ENCODE measurements at places on chromosomes 13 and 19.

- H3K36me3 ChIP-seq: no peaks in the 10 kb centered on the region
- no peak for DNase-seq
- H3K4me3 ChIP-seq: no peak overlapping the region
- H3K4me1 ChIP-seq: peaks cover 7% of the 10 kb centered on the region
Measured at GRCh38 chr13:83878691-83879430, 3.4 kb downstream of the SLITRK1 start.

DNA sequence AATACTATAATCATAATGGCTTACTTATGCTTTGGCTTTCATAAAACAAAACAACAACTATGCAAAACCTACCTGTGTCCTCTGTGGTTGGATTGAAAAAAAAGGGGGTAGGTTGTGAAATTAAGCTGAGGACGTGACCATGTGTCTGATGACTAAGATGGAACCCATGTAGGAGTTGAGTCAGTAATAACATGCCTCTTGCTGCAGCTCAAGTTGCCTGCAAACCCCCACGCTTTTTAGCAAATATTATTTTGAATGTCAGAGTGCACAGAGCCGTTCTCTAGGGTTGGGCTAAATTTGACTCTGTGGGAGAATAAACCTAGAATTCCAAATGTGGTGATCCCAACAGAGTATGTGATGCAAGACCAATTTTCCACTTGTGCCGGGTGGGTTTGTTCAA lies 209.3 kb downstream of the KCNRG start:
- DNase-seq: no peak
- H3K4me3 ChIP-seq: no peak overlapping the region
- H3K27ac ChIP-seq: no peak overlapping the region
- H3K27me3 ChIP-seq: no peaks in the 10 kb centered on the region
- H3K4me1 ChIP-seq: peaks cover 19% of the 10 kb centered on the region
- H3K36me3 ChIP-seq: no peaks in the 10 kb centered on the region

- DNase-seq: no peak
- H3K36me3 ChIP-seq: no peaks in the 10 kb centered on the region
- H3K27me3 ChIP-seq: peaks cover 58% of the 10 kb centered on the region
- H3K4me1 ChIP-seq: no peaks in the 10 kb centered on the region
- no peak overlapping the region for H3K4me3 ChIP-seq
Measured at GRCh38 chr13:112346173-112346898, 29.8 kb upstream of the SPACA7 start.

GRCh38 chr19:45742969-45743368 lies 9.7 kb downstream of the MEIOSIN start:
- peaks cover 19% of the 10 kb centered on the region for H3K27me3 ChIP-seq
- H3K4me1 ChIP-seq: no peaks in the 10 kb centered on the region
- H3K4me3 ChIP-seq: no peak overlapping the region
- DNase-seq: no peak
- no peaks in the 10 kb centered on the region for H3K36me3 ChIP-seq
- H3K27ac ChIP-seq: no peak overlapping the region

- DNase-seq: no peak
- no peaks in the 10 kb centered on the region for H3K36me3 ChIP-seq
- H3K4me3 ChIP-seq: no peak overlapping the region
- H3K4me1 ChIP-seq: no peaks in the 10 kb centered on the region
- H3K27ac ChIP-seq: no peak overlapping the region
Measured at GRCh38 chr19:32186542-32187330, 158.7 kb upstream of the ZNF507 start.

DNA sequence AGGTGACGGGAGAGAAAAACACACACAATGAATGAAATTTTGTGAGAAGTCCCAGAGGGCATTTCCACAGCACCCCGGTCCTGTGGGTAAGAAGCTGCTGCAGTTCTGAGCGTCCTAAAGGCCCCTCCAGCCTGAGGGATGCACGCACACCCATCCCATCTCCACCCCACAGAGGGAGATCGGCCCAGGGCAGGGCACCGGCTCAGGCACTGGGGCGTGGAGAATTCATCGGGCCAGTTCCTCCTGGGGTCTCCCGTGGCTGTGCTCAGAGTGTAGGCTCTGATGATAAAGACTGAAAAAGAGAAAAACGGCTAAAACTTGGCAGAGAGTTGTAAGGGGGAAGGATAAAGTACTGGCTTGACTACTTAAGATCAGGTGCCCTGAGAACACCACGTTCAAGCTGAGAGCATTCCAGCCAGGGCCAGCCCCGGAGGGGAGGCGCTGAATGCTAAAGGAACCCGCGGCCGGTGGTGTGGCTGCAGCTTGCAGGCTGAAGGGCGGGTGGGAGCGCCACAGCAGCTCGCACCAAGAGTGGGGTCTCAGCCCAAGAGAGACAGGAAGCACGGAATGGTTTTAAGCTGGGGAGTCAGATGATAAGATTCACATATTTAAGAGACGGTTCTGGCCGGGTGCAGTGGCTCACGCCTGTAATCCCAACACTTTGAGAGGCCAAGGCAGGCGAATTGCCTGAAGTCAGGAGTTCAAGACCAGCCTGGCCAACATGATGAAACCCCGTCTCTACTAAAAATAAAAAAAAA lies 121.9 kb upstream of the SPACA7 start:
- no peaks in the 10 kb centered on the region for H3K36me3 ChIP-seq
- no peak overlapping the region for H3K27ac ChIP-seq
- no peaks in the 10 kb centered on the region for H3K4me1 ChIP-seq

DNA sequence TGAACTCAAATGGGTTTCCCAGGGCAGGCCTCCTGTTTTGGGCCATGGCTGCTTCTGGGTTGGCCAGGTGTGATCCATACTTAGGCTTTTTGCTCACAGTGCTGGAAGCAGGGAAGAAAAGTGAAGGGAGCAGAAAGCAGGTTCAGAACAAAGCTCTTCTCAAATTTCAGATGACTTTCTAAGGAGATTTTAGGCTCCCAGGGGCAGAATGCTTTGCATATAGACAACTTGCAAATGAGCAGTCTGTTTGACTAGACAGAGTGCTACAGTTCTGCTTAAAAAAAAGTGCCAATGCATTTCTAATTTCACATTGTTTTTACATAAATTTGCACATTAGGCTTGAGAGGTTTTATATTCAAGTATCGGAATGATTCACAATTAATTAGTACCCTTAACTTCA lies 2.6 kb upstream of the SLC10A2 start:
- H3K27me3 ChIP-seq: no peaks in the 10 kb centered on the region
- H3K36me3 ChIP-seq: no peaks in the 10 kb centered on the region
- H3K4me1 ChIP-seq: no peaks in the 10 kb centered on the region
- no peak overlapping the region for H3K27ac ChIP-seq

DNA sequence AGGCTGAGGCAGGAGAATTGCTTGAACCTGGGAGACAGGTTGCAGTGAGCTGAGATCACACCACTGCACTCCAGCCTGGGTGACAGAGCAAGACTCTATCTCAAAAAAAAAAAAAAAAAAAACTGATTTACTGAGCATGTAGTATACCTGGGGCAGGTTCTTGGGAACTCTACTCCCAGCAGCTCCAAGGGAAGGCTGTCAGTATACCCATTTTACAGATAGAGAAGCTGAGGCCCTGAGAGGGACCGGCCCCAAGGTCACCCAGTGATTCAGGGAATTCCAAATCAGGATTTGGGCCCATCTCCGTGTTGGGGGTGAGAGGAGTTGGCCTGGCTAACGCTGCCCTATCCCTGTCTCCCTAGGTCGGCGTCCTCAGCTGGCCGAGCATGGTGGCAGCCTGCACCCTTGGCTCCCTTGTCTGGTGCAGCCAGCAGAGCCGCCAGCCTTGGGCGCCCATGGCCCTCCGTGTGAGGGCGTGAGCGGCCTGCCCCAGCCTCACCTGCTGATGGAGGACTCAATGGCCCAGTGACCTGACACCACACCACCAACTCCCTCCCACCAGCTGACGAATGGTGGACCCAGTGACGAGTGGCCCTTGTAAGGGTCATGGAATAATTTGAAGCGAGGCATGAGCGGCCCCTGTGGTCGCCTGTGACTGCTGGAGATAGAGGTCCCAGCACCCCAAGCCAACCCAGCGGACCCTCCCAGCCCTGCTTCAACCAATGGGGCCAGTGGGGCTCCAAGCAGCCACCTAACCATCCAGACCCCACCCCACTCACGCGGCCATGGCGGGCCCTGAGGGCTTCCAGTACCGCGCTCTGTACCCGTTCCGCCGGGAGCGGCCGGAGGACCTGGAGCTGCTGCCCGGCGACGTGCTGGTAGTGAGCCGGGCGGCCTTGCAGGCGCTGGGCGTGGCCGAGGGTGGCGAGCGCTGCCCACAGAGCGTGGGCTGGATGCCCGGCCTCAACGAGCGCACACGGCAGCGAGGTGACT lies 2.4 kb downstream of the PIK3R2 start:
- H3K4me3 ChIP-seq: no peak overlapping the region
- peaks cover 10% of the 10 kb centered on the region for H3K36me3 ChIP-seq
- H3K27ac ChIP-seq: no peak overlapping the region

- peaks cover 18% of the 10 kb centered on the region for H3K4me1 ChIP-seq
- H3K4me3 ChIP-seq: no peak overlapping the region
Measured at GRCh38 chr19:11890634-11891033, 3.1 kb downstream of the ZNF69 start.

DNA sequence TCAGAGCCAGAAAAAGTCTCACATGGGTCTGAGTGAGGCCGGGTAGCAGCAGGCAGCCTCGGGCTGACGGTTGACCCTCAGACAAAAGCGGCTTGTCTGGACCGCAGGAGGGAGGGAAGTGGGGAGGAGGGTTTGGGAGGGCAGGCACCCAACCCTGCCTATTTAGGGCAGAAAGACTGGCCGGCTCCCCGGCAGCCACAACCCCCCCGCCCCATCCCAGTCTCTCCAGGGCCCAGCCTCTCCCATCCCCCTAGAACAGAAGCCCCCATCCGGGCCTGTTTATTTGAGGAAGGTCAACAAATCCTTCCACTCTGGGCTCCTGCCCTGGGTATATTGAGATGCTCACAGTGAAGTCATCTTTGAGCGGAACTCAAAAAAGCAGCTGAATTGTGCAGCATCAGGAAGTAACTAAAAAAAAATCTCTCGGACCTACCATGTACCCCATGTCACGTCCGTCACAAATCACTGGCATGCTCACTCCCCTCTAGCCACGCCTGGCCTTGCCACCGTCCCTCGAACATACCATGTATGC lies 6.3 kb downstream of the DACT3 start:
- H3K36me3 ChIP-seq: no peaks in the 10 kb centered on the region
- peak overlapping the region; percentile 64 for H3K27ac ChIP-seq
- DNase-seq: no peak
- no peak overlapping the region for H3K4me3 ChIP-seq
- peaks cover 4% of the 10 kb centered on the region for H3K4me1 ChIP-seq

GRCh38 chr19:47273313-47274070 lies 1.2 kb upstream of the INAFM1 start:
- no peaks in the 10 kb centered on the region for H3K27me3 ChIP-seq
- peak overlapping the region; percentile 98 for H3K27ac ChIP-seq
- peaks cover 44% of the 10 kb centered on the region for H3K4me1 ChIP-seq
- peak overlapping the region; percentile 80 for H3K4me3 ChIP-seq
- peaks cover 34% of the 10 kb centered on the region for H3K36me3 ChIP-seq

DNA sequence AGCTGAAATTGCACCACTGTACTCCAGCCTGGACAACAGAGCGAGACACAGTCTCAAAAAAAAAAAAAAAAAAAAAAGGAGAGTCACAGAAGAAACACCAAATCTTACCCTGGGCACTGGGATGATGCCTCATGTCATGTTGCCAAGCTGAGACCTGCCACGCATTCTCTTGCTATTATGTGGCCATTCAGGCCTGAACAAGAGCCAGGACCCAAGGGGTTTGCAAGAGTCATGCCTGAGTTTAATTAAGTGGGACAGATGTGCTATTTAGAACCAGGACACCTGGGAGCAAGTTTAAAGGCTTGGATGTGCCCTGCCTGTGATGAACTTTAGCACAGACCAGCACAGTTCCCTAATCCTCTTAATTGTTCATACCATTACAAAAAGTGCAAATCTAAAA lies 9.8 kb downstream of the PNMA8A start:
- no peaks in the 10 kb centered on the region for H3K27me3 ChIP-seq
- no peak overlapping the region for H3K4me3 ChIP-seq
- no peak overlapping the region for H3K27ac ChIP-seq
- H3K4me1 ChIP-seq: no peaks in the 10 kb centered on the region
- no peak for DNase-seq

GRCh38 chr19:271856-272255 lies 19.3 kb downstream of the PLPP2 start:
- H3K27me3 ChIP-seq: peaks cover 39% of the 10 kb centered on the region
- no peaks in the 10 kb centered on the region for H3K36me3 ChIP-seq
- H3K4me3 ChIP-seq: no peak overlapping the region
- H3K4me1 ChIP-seq: peaks cover 7% of the 10 kb centered on the region
- no peak for DNase-seq
- no peak overlapping the region for H3K27ac ChIP-seq

GRCh38 chr19:3383121-3383722 lies 16.8 kb downstream of the NFIC start:
- no peak overlapping the region for H3K4me3 ChIP-seq
- no peaks in the 10 kb centered on the region for H3K36me3 ChIP-seq
- H3K27ac ChIP-seq: peak overlapping the region; percentile 80
- H3K27me3 ChIP-seq: no peaks in the 10 kb centered on the region
- DNase-seq: no peak

GRCh38 chr13:95641291-95642027 lies 3.0 kb downstream of the DZIP1 start:
- no peak for DNase-seq
- H3K4me3 ChIP-seq: peak overlapping the region; percentile 73
- H3K36me3 ChIP-seq: peaks cover 7% of the 10 kb centered on the region

- H3K27ac ChIP-seq: no peak overlapping the region
- H3K4me1 ChIP-seq: no peaks in the 10 kb centered on the region
- no peaks in the 10 kb centered on the region for H3K27me3 ChIP-seq
- H3K36me3 ChIP-seq: no peaks in the 10 kb centered on the region
Measured at GRCh38 chr13:38824342-38824741, 137.5 kb downstream of the FREM2 start.

DNA sequence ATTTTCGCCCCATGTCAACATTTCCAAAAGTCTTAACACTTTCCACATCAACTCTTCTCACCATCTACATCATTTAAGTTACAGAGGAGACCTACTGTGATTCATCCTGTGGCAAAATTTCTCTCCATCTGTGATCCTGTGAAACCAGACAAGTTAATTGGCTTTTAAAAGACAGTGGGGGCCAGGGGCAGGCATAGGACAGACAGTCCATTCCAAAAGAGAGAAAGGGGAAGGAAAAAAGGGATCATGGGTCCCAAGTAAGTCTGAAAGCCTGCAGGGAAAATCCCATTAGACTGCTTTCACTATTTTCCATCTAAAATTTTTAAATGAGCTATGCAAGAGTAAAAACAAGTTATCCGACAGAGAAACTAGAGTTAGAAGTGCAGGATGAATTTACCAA lies 121.0 kb downstream of the MRPL57 start:
- H3K27ac ChIP-seq: peak overlapping the region; percentile 71
- peaks cover 25% of the 10 kb centered on the region for H3K4me1 ChIP-seq
- DNase-seq: no peak
- peak overlapping the region; percentile 81 for H3K4me3 ChIP-seq
- H3K27me3 ChIP-seq: no peaks in the 10 kb centered on the region

GRCh38 chr13:45847554-45848224 lies 3.9 kb downstream of the SIAH3 start:
- DNase-seq: peak; percentile 22
- H3K27me3 ChIP-seq: peaks cover 32% of the 10 kb centered on the region
- no peak overlapping the region for H3K4me3 ChIP-seq
- H3K4me1 ChIP-seq: peaks cover 13% of the 10 kb centered on the region

All from heart right ventricle (tissue), 16 donors.